ENCODE measurements at places on chromosomes 7 and 10. TPM values are rescaled to one million over a fixed set of nuclear protein-coding genes. Genes with fewer than 3 reads are reported as not detected.

The CACUL1 gene
- total RNA-seq, result 34.8 TPM

The AGFG2 gene
- total RNA-seq, result 52.4 TPM

The NKX6-2 gene
- total RNA-seq, result not detected

The MXI1 gene
- 26.7 TPM for total RNA-seq

The VPS37D gene
- 0.44 TPM for total RNA-seq

The FANK1 gene
- 0.92 TPM for total RNA-seq

The FAM237B gene
- total RNA-seq, result not detected

The SPDYE3 gene
- not detected for total RNA-seq

The CALCR gene
- not detected for total RNA-seq

The PPP1R17 gene
- total RNA-seq, result not detected

The EPHA1 gene
- total RNA-seq, result 2.3 TPM

The ANKIB1 gene
- 38.6 TPM for total RNA-seq

The CACNA2D1 gene
- not detected for total RNA-seq
